ENCODE measurements at places on chromosomes 6 and 20. TPM values are rescaled to one million over a fixed set of nuclear protein-coding genes. Genes with fewer than 3 reads are reported as not detected.

The FOXC1 gene
- 1.8 TPM for total RNA-seq

The PROKR2 gene
- not detected for total RNA-seq

The BANF2 gene
- not detected for total RNA-seq

The NDUFAF4 gene
- total RNA-seq: 29.0 TPM

The CST1 gene
- not detected for total RNA-seq

The ZSCAN23 gene
- 1.2 TPM for total RNA-seq

The RPL7L1 gene
- total RNA-seq: 77.8 TPM

The PTGIS gene
- 46.0 TPM for total RNA-seq

The TCF21 gene
- total RNA-seq: 21.7 TPM
